Daoy (cell line): ENCODE measurements at places on chromosomes 12 and 14.

- DNase-seq, result no peak
Measured at GRCh38 chr14:53951243-53951626, 5.4 kb downstream of the BMP4 start.

GRCh38 chr12:48988030-48988649 is 10.0 kb downstream of the WNT1 start:
- no peak for DNase-seq

GRCh38 chr14:93936245-93936644 is 9.1 kb downstream of the FAM181A start:
- no peak for DNase-seq

GRCh38 chr12:52920937-52921336 is 16.1 kb upstream of the KRT8 start:
- no peak for DNase-seq

DNA sequence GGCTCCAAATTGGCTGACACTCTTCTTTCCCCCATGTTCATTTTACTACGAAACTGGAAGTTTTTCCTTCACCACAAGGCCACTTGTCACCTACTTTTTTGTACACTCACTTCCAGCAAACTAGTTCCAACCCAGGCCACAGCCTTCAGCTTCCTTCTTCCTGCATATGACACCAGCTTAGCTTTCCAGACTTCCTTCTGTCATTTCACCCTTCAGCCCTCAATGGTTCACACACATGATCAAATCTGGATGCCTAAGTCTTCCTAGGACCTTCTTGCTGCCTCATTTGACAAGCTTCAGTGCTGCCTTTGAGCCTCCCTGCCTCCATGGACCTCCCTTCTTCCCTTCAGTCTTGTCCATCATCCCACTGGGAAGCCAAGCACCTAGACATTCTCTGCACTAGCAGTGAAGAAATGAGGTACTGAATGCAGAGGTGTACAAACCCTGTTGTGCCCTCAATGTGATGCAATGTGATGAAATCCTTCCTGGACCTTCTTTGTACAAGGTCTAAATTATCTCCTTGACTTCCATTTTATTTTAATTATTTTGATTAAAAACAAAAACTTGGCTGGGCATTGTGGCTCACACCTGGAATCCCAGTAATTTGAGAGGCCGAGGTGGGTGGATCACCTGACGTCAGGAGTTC is 4.3 kb upstream of the REC8 start:
- DNase-seq, result no peak

- DNase-seq, result no peak
Measured at GRCh38 chr12:47705229-47705565, 633 bp downstream of the RPAP3 start.

DNA sequence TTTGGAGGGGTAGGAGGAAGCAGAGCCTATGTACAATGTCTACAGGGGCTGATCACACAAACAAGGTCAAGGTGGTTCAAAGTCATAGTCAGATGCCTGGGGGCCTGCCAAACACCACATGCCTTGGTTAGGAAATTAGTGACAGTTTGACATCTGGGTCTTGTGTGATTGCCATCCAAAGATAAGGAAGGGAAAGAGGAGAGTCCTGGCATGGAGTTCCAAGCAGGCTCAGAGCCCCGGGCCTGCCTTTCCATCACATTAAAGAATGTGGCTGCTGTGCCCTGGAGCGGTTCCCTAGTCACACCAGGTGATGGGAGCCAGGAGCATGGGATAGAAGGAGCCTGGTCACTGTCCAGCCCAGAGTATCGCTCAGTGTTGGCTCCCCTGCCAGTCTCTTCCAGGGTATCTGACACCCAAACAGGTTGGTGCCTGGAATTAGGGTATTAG is 53.6 kb upstream of the BCL2L14 start:
- DNase-seq, result peak; percentile 21

- DNase-seq, result no peak
Measured at GRCh38 chr12:97557116-97557515, 94.5 kb downstream of the RMST start.

- no peak for DNase-seq
Measured at GRCh38 chr12:45220363-45220931, 4.6 kb downstream of the ANO6 start.

DNA sequence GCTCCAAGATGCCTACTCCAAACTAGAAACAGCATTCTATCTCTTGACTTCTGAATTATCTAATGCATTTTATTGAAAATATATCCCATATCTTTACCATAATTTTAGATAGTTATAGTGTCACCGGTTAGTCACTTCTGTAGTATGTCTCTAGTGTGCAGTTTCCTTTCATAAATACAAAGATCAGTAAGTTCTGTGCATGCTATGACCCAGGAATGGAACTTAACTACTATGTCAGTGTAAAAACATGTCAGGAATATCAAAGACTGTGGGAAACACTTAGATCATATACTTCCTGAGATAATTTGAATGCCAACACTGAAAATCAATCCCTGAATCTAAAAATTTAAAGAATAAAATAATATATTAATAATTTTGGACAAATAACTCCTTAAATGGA is 237.6 kb downstream of the ATXN7L3B start:
- no peak for DNase-seq

- no peak for DNase-seq
Measured at GRCh38 chr12:130184404-130185090, 22.3 kb downstream of the FZD10 start.

- DNase-seq, result no peak
Measured at GRCh38 chr14:53017837-53018236, 67.0 kb upstream of the FERMT2 start.

- DNase-seq, result no peak
Measured at GRCh38 chr12:65324551-65324950, 46.1 kb downstream of the MSRB3 start.

GRCh38 chr14:97846156-97846555 is 1049.0 kb downstream of the VRK1 start:
- DNase-seq, result no peak

GRCh38 chr14:66139432-66139831 is 346.7 kb upstream of the CCDC196 start:
- no peak for DNase-seq

- DNase-seq, result no peak
Measured at GRCh38 chr12:105843986-105844760, 294.6 kb downstream of the NUAK1 start.

- DNase-seq, result peak; percentile 94
Measured at GRCh38 chr12:98352218-98352811, 163.1 kb upstream of the TMPO start.

DNA sequence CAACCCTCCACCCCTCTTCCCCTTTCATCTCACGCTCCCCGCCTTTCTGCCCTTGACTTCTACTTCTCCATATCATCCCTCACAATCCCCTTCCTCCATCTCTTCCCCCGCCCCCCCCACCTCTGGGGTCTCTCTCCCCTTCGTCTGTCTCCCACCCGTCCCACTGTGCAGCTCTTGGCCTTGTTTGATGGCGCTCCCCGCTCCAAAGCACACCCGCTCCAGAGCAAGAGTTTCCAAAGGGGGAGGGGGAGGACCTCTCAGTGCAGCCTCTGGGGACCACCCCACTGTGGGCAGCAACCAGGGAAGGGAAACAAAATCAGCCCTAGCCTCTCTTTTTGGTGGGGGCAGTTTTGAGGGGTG is 774 bp downstream of the CHGA start:
- no peak for DNase-seq

GRCh38 chr12:67909091-67909531 is 80.1 kb upstream of the IFNG-AS1 start:
- DNase-seq, result peak; percentile 76

GRCh38 chr12:68530965-68531364 is 79.7 kb upstream of the RAP1B start:
- peak; percentile 63 for DNase-seq

- DNase-seq, result peak; percentile 67
Measured at GRCh38 chr12:6200256-6201212, at the start of gene CD9. Gene CD9, plus strand, starts transcription at chr12:6200400. Its CDS starts 100 bp downstream, at chr12:6200500.

- no peak for DNase-seq
Measured at GRCh38 chr14:89571491-89571890, 154.5 kb upstream of the FOXN3 start.

DNA sequence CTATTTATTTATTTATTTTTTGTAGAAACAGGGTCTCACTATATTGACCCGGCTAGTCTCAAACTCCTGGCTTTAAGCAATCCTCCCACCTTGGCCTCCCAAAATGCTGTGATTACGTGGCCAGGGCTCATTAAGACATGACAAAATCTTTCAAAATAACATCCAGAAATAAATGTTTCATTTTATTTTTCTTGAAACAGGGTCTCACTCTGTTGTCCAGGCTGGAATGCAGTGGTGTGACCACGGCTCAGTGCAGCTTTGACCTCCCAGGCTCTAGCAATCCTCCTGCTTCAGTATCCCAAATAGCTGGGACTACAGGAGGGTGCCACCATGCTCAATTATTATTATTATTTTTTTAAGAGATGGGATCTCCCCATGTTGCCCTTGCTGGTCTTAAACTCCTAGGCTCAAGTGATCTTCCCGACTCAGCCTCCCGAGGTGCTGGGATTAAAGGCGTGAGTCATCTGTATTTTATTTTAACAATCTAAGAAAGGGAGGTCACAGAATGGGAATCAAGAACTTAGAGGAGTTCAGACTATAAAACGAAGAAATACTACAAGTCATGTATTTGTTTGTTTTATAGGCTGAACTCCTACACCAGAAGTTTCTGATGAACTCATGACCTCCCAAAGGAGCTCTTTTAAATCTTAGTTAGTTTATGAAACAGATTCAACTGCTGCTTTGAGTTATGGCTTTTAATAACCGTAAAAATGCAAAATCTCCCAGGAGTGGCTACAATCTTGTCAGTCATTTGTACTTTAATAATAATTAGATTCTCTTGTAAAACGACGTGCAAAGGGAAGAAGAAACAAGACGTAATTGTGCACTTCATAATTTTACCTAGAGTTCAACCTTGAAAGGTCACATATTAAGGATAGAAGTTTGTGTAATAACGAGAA is 2.1 kb upstream of the TMEM263 start:
- peak; percentile 14 for DNase-seq

GRCh38 chr12:100959481-100959880 is 164.9 kb downstream of the ANO4 start:
- peak; percentile 57 for DNase-seq

DNA sequence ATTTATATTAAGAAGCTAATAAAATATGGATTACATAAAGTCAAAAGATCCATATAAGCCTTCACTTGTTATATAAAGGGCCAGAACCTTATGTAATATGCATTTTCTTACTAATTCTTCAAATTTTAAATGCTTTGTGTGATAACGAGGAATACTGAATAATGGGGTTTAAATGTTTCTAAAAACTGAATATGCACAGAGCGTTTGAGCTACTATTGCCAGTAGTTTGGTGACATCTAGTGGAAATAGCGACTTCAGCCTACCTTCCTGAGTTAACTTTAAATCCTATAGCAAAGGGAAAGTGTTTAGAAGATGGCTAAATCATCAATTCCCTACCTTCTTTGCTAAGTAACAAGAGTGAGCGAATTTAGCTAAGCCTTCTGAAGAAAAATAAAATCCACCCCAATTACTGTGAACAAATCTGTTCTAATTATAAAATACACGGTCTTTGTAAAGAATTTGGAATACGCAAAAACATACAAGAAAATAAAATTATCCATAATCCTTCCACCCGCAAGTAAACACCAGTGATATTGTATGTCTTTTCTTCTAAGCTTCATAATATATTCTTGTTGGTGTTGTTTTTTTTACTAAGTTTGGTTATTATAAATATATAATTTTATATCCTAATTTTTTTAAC is 115.5 kb upstream of the G2E3 start:
- DNase-seq, result peak; percentile 41

DNA sequence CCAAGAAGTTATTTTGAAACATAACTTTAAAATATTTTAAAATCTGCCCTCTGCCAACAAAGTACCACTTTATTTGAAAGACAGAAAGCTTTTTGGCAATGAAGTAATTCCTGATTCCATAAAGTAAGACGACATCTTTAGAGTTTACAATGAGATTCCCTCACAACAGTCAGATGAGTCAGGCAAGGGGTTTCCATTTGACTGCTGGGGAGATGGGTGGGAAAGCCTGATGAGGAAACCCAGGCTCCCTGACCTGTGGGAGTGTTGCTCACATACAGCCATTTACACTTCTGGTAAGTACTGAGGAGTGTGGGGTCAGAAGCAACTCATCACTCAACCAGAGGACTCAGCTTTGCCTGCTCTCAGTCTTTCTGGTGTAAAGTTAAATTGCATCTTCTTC is 10.2 kb downstream of the KITLG start:
- peak; percentile 62 for DNase-seq

- DNase-seq, result no peak
Measured at GRCh38 chr14:101507836-101508150, 53.5 kb upstream of the DIO3 start.

- DNase-seq, result no peak
Measured at GRCh38 chr12:67367843-67368242, 98.7 kb downstream of the CAND1 start.

DNA sequence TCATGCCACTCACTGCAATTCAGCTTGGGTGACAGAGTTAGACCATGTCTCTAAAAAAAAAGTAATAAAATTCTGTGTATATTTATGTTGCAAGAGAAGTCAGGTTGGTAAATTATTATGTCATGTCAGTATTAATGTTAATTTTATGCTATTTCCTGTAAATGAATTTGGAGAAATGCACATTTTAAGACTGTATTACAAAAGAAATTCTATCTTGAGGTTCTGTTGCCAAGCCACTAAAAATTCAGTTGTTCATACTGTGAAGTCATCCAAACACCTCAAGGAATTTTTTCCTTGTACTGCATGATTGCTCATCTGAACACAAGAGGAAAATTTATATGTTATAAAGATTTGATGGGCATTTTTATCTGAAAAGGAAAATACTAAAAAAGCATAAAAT is 23.3 kb upstream of the HMGA2 start:
- DNase-seq, result no peak

DNA sequence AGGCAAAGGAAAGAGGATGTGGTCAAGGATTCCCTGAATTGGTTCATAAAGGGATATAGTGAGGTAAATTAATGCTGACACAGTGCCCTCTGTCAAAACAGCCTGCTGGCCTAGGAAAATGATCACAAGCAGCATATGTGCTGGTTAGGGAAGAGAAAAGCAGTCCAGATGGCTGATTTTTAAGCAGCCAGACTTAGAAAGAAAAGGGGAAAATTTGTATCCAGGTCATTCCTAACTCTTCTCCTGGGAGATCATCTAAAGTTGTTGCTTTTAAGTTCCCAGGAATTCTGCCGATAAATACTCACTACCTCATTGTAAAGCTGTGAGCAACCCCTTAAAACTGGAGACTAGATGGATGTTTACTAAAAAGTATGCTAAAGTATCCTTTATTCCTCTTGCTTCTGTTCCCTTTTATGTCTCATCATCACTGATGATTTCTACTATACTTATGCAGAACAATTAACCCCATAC is 46.4 kb upstream of the CNOT2 start:
- DNase-seq, result no peak
